ENCODE measurements at places on chromosomes 4 and X. TPM values are rescaled to one million over a fixed set of nuclear protein-coding genes. Genes with fewer than 3 reads are reported as not detected.

Gene MBNL3
- total RNA-seq = 149 TPM

DNA sequence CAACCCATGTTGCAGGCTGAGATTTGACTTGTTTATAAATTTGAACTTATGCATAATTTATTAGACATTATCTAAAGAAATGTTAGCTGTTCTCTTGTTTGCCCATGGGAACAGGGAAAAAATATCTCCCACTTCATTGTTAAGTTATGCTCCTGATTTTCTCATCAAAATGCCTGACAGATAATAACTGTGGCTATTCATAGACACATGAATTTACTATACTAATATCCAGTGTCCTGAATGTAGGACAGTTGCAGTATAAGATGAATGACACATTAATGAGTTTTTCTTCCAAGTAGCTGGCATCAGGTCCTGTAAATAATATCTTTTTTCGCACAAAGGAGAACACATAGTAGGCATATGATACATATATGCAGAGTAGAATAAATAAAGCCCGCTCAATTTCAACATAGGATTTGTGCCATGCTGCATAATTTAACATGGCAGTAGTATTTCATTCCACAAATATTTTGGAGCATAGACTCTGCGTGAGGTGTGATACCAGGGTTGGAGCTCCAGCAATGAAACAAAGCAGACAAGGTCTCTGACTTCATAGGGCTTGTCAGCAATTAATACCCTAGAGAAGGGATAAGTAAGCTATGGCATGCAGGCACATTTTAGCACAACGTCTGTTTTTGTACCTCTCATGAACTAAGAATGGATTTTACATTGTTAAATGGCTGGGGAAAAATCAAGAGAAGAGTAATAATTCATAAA is 40.4 kb upstream of the DDX53 start:
- no peaks in the 10 kb centered on the region for H3K36me3 ChIP-seq
- DNase-seq = no peak
- no peaks in the 10 kb centered on the region for H3K27me3 ChIP-seq
- no peaks in the 10 kb centered on the region for H3K4me1 ChIP-seq

DNA sequence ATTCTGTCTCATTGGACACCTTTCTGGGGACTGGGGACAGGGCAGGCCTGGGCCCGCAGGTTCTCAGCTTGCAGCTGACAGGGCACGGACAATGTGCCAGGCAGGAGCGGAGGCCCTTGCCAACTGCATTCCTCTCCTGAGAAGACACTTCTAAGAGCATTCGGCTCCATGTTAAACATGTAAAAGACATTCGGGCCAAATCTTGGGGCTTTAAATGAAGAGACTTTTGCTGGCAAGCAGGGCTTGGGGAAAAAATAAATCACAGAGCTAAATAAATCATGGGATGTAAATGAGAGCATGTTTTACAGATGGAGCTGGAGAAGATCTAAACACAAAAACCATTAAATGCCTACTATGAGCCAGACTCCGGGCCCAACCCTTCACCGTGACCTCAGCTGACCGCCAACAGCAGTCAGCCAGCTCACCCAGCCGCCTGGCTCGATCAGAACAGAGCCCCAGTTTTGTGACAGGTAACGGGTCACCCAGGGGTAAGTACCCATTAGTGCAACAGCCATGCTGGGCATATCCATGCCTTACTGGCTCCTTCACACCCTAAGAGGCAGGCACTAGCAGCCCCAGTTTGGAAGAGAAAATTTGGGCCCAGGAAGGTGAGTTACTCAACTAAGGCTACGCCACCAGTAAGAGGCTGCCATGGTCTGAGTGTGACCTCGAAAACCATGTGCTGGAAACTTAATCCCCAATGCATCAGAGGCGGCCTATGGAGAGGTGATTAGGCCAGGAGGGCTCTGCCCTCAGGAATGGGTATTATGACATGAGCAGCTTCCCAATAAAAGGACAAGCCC is 14.7 kb downstream of the WDR1 start:
- peaks cover 35% of the 10 kb centered on the region for H3K36me3 ChIP-seq
- no peak for DNase-seq
- H3K27me3 ChIP-seq = no peaks in the 10 kb centered on the region
- no peak overlapping the region for H3K27ac ChIP-seq
- H3K4me3 ChIP-seq = no peak overlapping the region
- peaks cover 8% of the 10 kb centered on the region for H3K4me1 ChIP-seq

DNA sequence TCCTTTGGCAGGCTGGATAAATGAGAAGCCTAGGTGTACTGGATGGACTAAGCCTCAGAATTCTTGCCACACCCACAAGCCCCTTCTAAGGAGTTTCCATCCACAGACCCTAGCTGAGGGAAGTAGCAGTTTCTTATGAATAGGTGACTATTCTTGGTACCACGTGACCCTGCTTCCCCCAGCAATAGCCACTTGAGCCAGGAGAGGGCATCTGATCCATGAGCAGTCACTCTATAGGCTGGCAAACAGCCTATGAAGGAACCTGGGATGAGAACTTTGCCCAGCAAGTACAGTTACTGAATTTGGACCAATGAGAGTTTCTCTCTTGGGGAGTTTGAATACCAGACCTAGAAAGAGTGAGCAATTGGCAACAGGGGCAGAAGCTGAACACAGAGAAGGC is 84.0 kb downstream of the RTL9 start:
- no peaks in the 10 kb centered on the region for H3K4me1 ChIP-seq
- H3K27me3 ChIP-seq = no peaks in the 10 kb centered on the region
- no peak overlapping the region for H3K4me3 ChIP-seq
- no peak for DNase-seq

GRCh38 chr4:152115794-152116193 is 355.0 kb upstream of the GATB start:
- H3K36me3 ChIP-seq = no peaks in the 10 kb centered on the region
- no peak for DNase-seq
- no peaks in the 10 kb centered on the region for H3K27me3 ChIP-seq
- H3K27ac ChIP-seq = no peak overlapping the region
- no peaks in the 10 kb centered on the region for H3K4me1 ChIP-seq
- H3K4me3 ChIP-seq = no peak overlapping the region

GRCh38 chr4:17188125-17188524 is 289.7 kb upstream of the LDB2 start:
- no peaks in the 10 kb centered on the region for H3K4me1 ChIP-seq
- DNase-seq = no peak
- H3K36me3 ChIP-seq = no peaks in the 10 kb centered on the region
- no peak overlapping the region for H3K27ac ChIP-seq

Gene KLKB1
- total RNA-seq = 46.8 TPM

- H3K4me3 ChIP-seq = no peak overlapping the region
- no peaks in the 10 kb centered on the region for H3K36me3 ChIP-seq
- DNase-seq = no peak
Measured at GRCh38 chr4:143292858-143293257, 43.8 kb upstream of the GAB1 start.

DNA sequence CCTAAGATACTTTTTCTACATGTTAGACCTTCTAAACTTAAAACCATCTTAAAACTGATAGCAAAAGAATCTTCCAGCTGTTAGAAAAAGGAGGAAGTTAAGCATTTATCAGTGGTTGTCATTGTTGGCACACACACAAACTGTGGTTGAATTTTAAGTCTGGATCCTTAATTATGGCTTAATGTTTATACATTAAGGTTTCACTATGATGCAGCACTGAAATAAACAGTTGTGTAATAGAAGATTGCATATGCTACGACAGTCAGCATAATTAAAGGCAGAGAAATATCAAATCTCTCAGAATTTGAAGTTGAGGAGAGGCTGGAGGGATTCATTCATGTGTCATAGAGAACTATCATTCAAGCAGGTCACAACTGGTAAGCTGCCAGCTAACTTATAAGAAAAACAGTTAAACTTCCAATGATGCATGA is 32.3 kb downstream of the ADGRA3 start:
- H3K36me3 ChIP-seq = no peaks in the 10 kb centered on the region
- H3K27ac ChIP-seq = no peak overlapping the region
- DNase-seq = no peak
- no peak overlapping the region for H3K4me3 ChIP-seq
- H3K4me1 ChIP-seq = peaks cover 3% of the 10 kb centered on the region
- H3K27me3 ChIP-seq = no peaks in the 10 kb centered on the region

Gene GSTCD
- total RNA-seq = 7.1 TPM

Gene CSN3
- total RNA-seq = not detected

Gene EDNRA
- 6.0 TPM for total RNA-seq

DNA sequence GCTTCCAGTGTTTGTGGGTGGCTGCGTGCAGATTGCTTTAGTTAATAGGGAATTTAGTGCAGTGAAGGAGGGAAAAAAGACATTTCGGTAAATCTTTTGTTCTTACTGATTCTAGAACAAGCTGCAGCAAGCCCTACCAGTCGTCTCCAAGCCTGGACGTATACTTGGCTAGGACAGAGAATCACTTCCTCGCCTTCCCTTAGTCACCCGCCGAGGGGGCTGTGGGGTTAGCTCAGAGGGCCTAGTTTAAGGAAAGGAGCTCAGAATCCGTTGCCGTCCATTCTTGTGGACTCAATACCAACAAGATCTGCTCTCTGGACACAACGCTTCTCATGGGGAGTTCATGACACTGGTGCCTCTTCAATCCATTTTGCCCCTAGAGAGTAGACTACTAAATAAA is 36.3 kb upstream of the FAT1 start:
- no peaks in the 10 kb centered on the region for H3K36me3 ChIP-seq
- H3K4me1 ChIP-seq = no peaks in the 10 kb centered on the region

GRCh38 chr4:127425851-127426250 is 206.9 kb upstream of the INTU start:
- no peak overlapping the region for H3K27ac ChIP-seq
- no peaks in the 10 kb centered on the region for H3K4me1 ChIP-seq

GRCh38 chrX:114097427-114097826 is 486.5 kb upstream of the HTR2C start:
- H3K4me3 ChIP-seq = no peak overlapping the region
- no peak overlapping the region for H3K27ac ChIP-seq
- no peaks in the 10 kb centered on the region for H3K27me3 ChIP-seq
- no peak for DNase-seq

GRCh38 chrX:53239474-53239873 is 14.5 kb upstream of the KDM5C start:
- H3K27ac ChIP-seq = no peak overlapping the region
- H3K4me1 ChIP-seq = no peaks in the 10 kb centered on the region
- H3K36me3 ChIP-seq = no peaks in the 10 kb centered on the region
- H3K4me3 ChIP-seq = no peak overlapping the region
- no peaks in the 10 kb centered on the region for H3K27me3 ChIP-seq
- no peak for DNase-seq

DNA sequence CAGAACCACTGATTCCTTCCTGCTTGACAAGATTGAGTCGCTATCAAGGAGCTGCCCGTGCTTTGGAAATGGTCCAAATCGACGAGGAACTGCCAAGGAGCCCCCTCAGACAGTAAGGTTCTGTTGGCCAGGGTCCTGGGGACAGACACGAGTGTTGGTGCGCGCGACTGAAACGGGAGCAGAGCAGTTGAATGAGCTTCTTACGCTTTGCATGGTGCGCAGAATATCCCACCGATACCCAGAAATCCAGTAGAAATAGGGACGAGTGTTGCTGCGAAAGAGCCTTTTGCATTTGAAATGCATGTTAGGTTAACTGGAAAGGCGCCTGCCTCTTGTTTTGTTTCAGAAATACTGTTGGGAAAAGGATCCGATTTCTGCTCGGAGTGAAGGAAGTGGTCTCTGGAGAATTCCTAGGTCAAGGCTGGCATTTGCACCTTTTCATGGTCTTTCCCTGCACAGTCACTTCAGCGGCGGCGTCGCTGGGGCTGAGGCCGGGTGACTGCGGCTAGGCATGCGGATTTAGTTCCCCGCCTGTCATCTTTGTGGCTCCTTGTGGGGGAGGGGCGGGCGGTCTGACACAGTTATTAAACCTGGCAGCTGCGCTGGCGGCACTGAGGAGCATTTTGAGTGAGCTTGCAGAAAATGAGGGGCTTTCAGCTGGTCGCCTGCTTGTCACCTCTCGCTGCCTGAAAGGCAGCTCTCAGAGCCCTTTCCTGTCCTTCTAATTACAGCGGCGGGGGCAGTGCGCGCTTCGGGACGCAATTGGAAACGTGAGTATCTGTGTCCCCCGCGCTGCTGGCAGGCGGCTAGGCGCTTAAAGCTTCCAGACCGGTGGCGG is 51.5 kb upstream of the TRIM2 start:
- no peak for DNase-seq
- no peaks in the 10 kb centered on the region for H3K36me3 ChIP-seq
- H3K4me1 ChIP-seq = peaks cover 3% of the 10 kb centered on the region
- no peak overlapping the region for H3K27ac ChIP-seq

GRCh38 chr4:167893531-167893930 is 198.8 kb upstream of the ANXA10 start:
- no peaks in the 10 kb centered on the region for H3K36me3 ChIP-seq
- no peaks in the 10 kb centered on the region for H3K4me1 ChIP-seq
- no peaks in the 10 kb centered on the region for H3K27me3 ChIP-seq

Measured in liver (tissue), 10 donors.